ENCODE measurements at places on chromosomes 6 and 20.

- DNase-seq: no peak
These were observed 7.7 kb downstream of the TTBK1 start for GRCh38 chr6:43250992-43251373.

DNA sequence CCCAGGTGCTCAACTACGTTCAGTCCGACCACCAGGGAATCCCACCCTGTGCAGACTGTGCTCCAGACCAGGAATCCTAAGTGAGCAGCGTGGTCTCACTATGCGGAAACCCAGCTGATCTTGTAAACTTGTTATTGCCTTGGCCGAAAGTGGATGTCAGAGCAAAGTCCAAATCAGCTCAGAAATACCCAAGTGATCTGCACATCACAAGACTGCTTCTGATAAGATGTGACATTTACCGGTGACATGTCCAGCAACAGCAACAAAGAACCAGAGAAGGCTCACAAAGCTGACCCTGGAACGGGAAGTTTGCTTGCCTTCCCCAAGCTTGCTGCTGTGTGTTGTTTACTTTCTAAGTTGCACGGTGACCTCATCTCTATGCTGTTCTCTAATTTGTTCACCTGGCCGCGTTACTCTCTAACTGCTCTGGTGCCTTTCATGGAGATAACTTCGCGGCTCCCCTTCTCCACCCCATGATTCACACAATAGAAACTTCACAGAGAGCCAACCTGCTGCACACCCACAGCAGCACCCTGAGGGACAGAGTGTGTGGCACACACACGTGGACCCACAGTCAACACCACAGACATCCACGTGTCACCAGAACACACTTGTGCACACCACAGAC lies 1.7 kb downstream of the BNIP5 start:
- no peak for DNase-seq

GRCh38 chr6:209432-210103 lies 82.7 kb upstream of the DUSP22 start:
- peak; percentile 32 for DNase-seq

GRCh38 chr6:68031054-68031453 lies 604.0 kb upstream of the ADGRB3 start:
- no peak for DNase-seq

DNA sequence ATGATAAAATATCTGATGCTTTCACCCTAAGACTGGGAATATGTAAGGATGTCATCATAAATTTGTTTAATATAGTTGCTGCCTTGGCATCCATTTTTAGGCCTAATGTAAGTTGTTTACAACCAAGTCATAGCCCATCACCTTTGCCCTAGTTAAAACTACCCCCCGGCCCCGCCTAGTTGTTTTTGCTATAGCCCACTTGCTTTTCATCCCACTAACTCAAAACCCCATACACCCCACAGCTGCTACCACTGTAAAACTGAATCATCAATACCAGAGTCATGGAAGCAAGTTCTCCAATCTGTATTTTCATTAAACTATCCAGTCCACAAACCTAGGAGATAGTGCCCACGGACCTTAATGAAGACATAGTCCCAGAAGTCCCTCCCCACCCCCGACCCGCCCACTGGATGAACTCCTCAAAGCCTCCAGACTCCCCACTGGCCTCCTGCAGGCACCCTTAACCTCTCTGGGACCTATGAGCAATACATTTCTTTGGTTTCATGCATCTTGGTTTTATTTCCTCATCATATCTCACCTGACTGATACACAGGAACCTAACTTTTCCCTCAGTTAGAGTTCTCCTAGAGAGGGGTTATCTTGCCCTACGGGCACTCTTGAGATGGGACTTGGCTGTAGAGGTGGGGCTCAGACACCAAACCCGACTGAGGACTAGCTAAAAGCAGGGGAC lies 12.5 kb upstream of the ZDHHC14 start:
- DNase-seq: no peak

Measured in activated T-helper 1 cell treated with Interleukin-2 at 50 U/mL for 16 hours (primary cell).